Endodermal cell (in vitro differentiated cells): ENCODE measurements at places on chromosomes 13 and 19.
A peak's percentile ranks its signal among the peaks of the same experiment; 100 is the strongest.

DNA sequence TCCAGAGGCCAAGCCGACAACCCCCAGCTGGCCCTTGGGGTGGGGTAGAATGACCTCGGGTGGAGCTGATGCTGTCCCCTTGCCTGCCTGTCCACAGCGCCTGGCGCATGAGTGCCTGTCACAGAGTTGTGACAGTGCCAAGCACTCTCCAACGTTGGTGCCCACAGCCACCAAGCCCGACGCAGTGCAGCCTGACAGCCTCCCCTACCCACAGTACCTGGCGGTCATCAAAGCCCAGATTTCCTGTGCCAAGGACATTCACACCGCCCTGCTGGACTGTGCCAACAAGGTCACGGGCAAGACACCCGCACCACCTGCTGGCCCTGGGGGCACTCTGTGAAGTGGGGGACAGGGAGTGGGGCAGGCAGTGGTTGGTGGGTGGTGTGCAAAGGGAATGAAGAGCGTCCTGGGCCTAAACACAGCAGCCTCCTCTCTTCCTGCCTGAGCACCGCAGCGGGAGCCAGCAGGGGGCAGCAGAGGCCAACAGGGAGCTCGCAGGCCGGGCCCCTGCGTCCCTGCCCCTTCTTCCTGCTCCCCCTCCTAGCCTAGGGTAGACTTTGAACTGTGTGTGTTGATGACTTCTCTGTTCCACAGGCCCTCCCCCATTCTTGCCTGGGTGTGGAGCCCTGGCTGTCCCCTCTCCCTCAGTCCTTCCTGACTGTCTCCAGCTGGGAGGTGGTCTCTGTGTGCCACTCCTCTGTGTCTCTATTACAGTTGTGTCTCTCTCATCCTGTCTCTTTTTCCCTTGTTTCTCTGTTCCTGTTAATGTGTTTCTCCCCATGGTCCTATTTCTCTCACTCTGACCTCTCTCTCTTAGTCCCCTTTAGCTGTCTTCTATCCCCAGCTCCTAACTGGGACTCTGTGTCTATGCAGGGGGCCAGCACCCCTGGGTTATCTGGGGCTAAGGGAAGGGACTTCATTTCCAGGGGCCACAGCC is 6.5 kb downstream of the MED29 start:
- peak; percentile 97 for DNase-seq

DNA sequence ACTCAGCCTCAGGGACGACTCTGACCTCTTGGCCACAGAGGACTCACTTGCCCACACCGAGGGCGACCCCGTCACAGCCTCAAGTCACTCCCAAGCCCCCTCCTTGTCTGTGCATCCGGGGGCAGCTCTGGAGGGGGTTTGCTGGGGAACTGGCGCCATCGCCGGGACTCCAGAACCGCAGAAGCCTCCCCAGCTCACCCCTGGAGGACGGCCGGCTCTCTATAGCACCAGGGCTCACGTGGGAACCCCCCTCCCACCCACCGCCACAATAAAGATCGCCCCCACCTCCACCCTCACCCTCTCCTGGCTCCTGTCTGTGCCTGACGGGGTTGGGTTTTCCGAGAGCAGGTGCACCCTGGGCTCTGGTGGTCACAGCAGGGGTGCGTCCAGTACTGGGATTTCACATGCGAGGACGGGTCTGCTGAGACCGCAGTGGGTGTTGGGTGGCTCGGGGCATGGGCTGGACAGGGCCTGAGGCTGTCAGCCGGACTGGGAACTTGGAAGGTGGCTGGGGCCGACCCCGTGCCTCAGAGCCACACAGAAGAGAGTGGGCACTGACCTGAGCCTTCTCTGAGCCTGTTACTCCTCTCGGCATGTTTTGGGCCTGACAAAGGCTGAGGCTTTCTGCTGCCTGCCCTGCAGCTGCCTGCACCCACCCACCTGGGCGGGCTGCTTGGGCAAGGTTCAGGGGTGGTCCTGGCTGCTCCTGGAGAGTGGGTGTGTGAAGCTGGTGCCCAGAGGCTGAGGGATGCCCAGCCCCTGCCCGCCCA is 6.3 kb upstream of the HCN2 start:
- DNase-seq = peak; percentile 38

- no peak for DNase-seq
These were observed 7.7 kb downstream of the DZIP1 start for GRCh38 chr13:95636853-95637252.

DNA sequence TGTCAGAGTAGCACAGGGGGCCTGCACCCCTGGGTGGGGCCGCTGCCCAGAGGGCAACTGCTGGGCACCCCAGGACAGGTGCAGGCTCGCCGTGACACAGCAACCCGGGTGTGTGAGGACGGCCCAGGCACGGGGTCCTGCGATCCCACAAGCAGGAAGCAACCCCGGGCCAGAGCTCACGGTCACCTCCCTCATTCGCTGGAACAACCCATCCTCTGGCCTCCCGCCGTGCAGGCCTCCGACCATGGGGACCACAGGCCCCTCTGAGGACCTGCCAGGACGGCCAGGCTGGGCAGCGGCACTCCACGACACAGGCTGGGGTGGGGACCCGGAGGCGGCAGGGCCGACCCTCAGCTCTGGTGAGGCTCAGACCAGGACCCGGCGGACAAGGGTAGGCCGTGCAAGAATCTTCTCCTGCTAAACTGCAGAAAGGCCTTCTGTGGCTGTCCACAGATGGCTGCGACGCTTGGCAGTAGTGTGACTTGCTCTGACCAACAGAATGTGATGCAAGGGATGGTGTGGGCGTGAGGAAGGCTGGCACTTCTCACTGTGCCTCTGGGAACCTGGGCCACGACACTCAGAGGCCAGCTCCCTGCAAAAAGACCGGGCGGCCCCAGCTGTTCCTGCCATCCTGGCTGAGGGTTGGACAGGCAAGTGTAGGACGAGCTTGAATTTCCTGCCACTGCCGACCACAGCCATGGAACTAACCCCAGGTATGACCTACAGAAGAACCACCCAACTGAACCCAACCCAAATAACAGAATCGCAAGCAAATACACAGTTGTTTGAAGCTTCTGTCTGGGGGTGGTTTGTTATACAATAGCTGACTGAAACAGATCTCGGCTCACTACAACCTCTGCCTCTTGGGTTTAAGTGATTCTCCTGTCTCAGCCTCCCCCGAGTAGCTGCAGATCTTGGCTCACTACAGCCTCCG is 26.5 kb downstream of the PIP5K1C start:
- peak; percentile 37 for DNase-seq

DNA sequence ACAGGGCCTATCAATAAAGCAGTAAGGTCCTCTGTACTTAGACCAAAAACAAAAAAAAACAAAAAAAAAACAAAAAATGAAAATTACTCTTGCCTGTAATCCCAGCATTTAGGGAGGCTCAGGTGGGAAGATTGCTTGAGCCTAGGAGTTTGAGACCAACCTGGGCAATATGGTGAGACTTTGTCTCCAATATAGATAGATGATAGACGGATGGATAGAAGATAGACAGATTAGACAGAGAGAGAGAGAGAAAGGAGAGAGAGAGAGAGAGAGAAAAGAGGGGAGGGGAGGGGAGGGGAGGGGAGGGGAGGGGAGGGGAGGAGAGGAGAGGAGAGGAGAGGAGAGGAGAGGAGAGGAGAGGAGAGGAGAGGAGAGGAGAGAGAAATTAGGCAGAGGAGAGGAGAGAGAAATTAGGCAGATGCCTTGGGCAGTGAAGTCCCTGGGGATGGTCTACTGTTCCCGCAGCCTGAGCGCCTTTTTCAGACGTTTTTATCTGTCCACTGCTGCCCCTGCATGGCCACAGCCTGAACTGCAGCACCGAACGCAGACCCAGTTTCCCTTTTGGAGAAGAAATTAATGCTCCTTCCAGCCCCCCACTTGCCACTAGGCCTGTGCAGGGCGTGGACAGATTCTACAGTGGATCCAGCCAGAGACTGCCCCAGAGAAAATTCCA is 9.8 kb upstream of the ZNF627 start:
- peak; percentile 94 for DNase-seq

DNA sequence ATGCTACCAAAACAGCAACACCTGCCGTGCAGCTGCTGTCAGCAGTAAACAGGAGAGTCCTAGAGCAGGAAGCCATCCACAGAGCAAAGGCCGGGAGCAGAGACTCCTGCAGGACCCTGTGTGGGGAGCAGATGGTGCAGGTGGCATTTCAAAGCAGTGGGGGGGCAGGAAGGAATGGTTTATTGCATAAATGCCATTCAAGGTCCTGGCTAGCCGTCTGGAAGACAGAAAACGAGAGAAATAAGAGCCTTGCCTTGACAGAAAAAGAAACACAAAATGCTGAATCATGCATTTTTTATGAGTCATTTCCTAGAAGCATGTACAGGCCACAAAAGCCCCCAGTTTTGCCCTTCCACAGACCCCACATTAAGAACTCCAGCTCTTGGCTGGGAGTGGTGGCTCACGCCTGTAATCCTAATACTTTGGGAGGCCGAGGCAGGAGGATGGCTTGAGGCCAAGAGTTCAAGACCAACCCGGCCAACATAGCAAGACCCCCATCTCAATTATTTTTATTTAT is 5.4 kb downstream of the RSPH6A start:
- DNase-seq = peak; percentile 71

DNA sequence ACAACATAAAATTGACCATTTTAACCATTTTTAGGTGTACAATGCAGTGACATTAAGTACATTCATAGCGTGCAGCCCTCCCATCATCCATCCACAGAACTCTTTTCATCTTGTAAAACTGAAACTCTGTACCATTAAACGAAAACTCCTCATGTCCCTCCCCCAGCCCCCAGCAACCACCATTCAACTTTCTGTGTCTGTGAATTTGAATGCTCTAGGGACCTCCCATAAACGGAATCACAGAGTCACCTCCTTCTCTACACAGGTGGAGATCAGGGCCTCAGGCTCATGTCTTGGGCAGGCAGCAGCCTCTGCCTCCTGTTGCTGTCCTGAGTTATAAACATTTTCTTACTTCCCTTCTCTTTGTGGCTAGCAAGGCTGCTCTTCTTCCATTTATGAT is 7.3 kb upstream of the CCNE1 start:
- no peak for DNase-seq

DNA sequence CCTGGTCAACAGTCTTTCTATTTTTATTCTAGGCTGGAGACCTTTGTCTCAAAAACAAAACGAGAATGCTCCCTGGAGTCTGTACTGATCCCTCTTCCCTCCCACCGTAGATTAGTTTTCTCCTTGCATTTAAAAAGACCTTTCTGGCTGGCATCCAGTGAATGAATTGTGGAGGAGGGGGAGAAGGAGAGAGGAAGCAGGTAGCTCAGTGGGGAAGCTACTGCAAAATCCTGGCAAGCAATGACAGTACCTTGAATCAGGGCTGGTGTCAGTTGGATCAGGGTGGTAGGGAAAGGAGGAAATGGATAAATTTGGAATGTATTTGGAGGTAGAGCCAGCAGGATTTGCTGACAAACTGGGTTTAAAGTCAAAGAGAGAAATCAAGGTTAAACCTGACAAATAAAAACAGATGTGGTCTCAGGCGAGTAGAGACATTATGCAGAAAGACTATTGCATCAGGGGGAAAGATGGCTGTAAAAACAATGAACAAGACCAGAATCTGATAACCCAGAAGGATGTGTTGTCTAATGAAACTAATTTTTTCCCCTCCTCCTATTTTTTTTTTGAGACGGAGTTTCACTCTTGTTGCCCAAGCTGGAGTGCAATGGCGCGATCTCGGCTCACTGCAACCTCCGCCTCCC is 3.5 kb upstream of the CYP2S1 start:
- DNase-seq = peak; percentile 86

GRCh38 chr13:98847780-98848179 is 95.3 kb upstream of the SLC15A1 start:
- peak; percentile 80 for DNase-seq

DNA sequence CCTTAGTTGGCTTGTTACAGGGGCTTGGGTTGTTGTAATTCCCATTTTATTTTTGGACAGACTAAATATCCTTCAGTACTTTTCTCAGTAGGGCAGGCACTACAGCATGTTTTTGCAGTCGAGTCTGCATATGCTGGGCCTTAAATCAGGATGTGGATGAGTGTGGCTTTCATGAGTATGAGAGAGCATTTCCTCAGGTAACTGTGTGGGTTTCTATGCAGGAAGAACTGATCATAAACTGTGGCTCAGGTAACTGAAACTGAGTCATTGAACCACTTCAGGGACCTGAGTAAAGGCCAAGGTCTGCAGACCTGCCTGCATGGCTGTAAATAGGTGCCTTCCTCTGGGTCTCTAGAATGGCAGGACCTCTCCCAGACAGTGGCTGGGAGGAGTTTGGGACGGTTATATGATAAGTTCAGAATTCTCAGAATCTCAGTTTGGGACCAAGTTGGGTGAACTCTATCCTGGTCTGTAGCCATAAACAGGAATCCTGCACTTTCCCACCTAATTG is 112.1 kb downstream of the ZNF737 start:
- no peak for DNase-seq

- no peak for DNase-seq
These were observed 163.9 kb downstream of the RNF17 start for GRCh38 chr13:24927810-24928404.

- DNase-seq = no peak
These were observed 8.9 kb downstream of the ZNF101 start for GRCh38 chr19:19677579-19677978.

DNA sequence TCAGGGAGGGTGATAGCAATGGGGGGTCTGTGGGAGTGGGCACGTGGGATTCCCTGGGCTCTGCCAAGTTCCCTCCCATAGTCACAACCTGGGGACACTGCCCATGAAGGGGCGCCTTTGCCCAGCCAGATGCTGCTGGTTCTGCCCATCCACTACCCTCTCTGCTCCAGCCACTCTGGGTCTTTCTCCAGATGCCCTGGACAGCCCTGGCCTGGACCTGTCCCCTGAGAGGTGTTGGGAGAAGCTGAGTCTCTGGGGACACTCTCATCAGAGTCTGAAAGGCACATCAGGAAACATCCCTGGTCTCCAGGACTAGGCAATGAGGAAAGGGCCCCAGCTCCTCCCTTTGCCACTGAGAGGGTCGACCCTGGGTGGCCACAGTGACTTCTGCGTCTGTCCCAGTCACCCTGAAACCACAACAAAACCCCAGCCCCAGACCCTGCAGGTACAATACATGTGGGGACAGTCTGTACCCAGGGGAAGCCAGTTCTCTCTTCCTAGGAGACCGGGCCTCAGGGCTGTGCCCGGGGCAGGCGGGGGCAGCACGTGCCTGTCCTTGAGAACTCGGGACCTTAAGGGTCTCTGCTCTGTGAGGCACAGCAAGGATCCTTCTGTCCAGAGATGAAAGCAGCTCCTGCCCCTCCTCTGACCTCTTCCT is 9.3 kb upstream of the CEACAM7 start:
- peak; percentile 15 for DNase-seq

DNA sequence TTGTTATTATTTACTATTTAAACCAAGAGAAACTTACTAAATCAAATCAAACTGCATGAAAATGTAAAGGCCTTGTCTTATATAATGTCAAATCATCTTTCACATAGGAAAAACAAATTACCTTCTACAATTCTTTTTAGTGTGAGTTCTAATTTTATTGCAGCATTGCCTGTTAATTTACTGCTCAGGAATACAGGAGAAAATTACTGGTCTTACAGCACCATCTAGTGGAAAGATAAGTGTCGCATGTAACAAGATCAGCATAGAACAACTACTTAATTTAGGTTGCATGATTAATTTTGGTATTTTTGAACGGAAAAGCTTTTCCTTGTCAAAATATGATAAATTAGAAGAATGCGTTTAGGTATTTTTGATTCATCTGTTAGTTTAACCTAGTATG is 502.7 kb downstream of the UQCRFS1 start:
- DNase-seq = no peak
